Lower leg skin (tissue), 4 donors: ENCODE measurements at places on chromosomes 3 and 15. TPM values are rescaled to one million over a fixed set of nuclear protein-coding genes. Genes with fewer than 3 reads are reported as not detected.

GRCh38 chr3:143158014-143158988 is 38.7 kb downstream of the CHST2 start:
- DNase-seq, result no peak

DNA sequence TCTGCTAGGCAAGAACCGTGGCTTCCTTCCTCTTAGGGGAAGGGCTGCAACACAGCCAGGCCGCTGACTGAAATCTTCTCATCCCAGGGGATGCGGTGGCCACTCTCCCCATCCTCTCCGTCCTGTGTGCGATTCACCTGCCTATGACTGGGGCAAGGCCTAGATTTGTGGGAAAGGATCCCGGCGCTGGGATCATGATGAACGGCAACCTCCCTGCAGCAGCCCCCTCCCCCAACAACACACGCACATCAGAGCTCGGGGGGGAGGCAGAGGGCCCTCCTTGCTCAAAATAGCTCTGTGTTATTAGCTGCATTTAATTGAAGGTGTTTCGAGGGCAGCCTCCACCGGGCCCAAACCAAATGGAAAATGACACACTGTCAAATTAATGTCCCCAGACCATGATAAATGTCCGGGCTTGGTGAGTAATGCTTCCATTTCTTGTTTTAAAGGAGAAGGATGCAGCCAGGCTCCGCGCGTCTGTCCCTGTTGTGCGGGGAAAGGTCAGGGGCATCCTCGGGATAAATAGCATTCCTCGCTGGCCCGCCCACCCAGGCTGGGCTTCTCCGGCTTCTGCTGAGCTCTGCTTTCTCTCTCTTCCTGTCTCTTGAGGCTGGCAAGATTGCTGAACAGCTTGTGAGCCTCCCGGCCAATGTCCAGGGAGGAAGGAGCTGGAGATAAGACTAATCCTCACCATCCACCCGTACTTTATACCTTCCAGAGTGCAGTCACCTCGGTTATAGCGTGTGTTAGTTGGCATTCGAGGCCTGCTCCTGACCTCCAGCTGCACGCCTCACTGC is 56.4 kb upstream of the TLE3 start:
- no peak for DNase-seq

- no peak for DNase-seq
Observed at GRCh38 chr3:71066356-71066755, 517.2 kb downstream of the FOXP1 start.

GRCh38 chr3:116112696-116113095 is 332.6 kb downstream of the LSAMP start:
- no peak for DNase-seq

DNA sequence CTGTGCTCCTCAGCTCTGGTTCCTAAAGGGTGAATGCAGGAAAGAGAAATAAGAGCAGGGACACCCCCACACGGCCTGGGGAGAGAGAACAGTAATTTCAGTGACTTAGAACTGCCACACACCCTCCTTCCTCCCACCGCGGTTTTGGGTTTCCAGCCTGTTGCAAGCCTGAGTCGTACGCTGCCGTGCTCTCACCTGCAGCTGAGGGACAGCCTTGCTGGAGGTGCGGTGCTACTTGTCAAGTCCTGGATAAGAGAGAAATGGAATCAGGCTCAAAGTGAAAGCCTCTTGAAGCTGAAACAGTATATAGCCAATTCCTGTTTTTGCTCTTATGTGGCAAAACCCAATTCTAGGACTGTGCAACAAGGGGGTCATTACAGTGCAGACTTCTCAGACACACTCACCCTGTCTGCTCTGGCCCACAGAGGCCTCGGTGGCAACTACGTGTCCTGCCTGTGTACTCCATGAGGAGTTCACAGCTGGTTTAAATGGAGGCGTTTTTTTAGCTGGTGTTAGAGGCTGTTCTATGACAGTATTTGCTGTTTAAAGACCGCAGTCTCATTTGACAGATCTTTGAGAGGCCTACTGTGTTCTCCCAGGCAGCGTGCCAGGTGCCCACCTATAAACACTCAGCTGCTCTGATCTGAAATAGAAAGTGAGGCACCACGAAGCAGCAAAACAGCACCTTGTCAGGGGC is 42.9 kb downstream of the TBC1D2B start:
- DNase-seq, result no peak

DNA sequence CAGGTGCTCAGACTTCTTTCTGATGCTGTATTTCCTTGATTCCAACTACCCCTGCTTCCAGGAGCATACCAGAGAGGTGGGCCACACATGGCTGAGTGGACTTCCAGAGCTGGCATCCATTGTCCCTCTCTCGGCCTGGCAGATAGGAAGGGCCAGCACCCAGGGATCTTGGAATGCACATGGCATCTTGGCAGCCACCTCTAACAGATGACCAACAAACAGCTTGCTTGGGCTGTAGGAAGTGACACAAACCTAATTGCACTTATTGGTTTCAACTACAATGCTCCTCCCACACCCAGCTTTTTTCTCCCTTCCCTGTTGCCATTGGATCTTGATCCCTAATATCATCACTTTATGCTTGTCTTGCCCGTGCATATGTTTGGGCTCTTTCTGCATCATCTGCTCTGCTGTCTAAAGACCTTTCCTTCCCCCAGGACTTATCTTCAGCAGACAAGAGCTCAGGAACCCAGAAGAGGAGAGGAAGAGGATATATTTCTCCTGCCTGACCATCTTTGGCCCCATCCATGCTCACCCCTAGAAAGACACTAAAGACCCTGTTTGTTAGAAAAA is 294.6 kb downstream of the NTRK3 start:
- DNase-seq, result no peak

GRCh38 chr3:151230646-151231045 is 27.6 kb upstream of the GPR171 start:
- DNase-seq, result no peak

- DNase-seq, result no peak
Observed at GRCh38 chr15:45784656-45785055, 149.8 kb downstream of the SQOR start.

- no peak for DNase-seq
Observed at GRCh38 chr15:77836121-77836692, 203.5 kb upstream of the LINGO1 start.

DNA sequence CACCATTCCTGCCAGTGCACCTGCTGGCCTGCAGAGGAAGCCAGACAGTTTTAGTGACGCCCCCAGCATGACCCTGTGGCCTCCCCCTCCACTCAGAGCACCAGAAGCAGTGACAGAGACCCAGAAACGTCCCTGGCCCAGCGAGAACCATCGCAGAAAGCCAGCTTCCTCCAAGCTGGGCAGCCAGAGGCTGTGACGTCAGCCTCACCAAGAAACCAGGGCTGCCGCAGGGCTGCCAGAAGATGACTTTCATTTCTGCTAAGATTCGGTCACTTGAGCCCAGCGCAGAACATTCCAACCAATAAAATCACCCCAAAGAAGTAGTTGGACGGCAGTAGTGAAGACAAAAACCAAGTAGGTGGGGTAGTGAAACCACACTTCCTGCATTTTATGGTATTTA is 29.6 kb upstream of the RPL32 start:
- peak; percentile 41 for DNase-seq

- no peak for DNase-seq
Observed at GRCh38 chr3:13693441-13693840, 144.5 kb downstream of the FBLN2 start.

DNA sequence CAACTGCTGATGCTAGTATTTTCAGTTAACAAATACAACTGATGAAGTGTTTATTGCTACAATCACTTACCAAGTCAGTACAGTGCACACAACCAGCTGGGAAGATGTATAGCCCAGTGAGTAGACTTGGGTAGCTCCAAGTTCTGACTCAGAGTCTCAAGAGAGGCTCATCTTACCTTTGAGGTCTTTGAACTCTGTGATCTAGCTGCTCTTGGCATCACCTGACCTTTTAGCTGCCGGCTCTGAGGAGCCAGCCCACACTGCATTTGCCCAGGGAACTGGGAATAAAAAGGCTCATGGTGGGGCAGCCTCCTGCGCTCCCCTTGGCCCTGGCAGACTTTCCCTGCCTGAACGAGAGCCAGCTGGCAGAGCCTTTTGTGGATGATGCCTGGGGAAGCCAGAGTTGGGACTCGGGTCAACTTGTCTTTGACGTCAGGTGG is 82.6 kb downstream of the CEMIP start:
- DNase-seq, result no peak

DNA sequence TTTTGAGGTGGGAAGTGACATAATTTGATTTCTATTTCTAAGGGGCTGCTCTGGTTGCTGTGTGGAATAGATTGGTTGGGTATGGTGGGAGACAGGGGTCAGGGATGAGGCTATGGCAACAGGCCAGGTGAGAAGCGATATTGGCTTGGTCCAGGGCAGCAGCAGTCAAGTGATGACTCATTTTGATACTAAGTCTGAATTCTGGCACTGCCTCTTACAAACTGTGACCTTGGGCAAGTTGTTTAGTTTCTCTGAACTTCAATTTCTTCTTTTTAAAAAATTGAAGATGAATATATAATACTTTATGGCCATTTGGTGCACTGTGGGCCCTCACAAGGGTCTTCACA is 40.4 kb upstream of the CLSTN2 start:
- DNase-seq, result no peak

- no peak for DNase-seq
Observed at GRCh38 chr15:44788748-44789147, 52.4 kb downstream of the TRIM69 start.

DNA sequence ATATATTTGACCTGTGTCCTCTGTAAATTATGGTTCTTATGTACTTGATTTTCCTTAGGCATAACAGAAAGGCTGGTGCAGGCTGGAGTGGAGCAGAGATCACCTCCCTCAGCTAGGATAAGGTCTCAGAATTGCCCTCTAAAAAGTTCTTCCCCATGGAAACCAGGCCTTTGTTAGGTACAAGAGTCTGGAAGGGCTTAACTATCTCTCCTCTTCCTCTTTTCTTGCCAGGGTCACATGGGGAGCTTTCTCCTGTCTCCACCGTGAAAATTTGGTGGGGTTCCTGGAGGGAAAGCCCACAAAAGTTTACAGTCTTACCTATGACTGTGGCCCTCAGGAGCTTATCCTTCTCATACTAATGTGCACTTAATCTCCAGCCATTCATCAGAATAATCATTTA is 633.2 kb downstream of the MCTP2 start:
- no peak for DNase-seq

GRCh38 chr3:133384331-133385027 is 15.4 kb upstream of the BFSP2 start:
- DNase-seq, result peak; percentile 84

- DNase-seq, result no peak
Observed at GRCh38 chr15:74397239-74398068, 30.0 kb upstream of the CYP11A1 start.

DNA sequence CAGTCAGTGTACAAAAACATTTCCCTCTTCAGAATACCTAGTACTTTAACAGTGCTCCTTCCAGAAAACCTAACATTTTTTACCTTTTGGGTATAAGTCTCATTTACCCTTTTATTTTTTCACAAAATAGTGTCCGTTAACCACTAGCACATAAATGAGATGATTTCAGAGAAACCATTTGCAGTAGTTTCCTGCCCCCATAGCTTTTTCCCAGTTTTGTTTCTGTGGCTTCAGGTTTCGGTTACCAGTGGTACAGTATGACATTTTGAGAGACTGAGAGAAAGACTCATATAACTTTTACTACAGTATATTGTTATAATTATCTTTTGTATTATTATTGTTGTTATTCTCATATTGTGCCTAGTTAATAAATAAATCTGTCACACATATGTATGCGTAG is 6.2 kb upstream of the RBMS3 start:
- DNase-seq, result no peak

DNA sequence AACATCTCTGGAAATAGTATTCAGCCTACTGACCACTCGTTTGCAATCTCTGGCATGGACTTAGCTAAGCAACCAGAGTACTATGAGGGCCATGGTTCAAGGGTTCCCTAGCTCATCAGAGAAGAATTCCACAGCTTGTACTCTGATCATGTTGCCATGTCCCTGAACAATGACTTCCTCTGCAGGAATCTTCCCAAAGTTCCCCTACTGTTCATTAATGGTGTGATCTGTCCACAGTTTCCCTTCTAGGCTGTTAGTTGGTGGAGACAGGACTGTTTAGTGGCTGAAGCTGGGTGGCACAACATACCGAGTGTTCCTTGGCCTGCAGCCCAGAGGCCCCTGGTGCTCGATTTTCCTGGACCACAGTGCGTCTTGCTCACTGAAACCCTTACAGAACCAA is 44.4 kb upstream of the GALNT15 start:
- no peak for DNase-seq

- no peak for DNase-seq
Observed at GRCh38 chr3:112460519-112461195, 38.6 kb downstream of the BTLA start.

DNA sequence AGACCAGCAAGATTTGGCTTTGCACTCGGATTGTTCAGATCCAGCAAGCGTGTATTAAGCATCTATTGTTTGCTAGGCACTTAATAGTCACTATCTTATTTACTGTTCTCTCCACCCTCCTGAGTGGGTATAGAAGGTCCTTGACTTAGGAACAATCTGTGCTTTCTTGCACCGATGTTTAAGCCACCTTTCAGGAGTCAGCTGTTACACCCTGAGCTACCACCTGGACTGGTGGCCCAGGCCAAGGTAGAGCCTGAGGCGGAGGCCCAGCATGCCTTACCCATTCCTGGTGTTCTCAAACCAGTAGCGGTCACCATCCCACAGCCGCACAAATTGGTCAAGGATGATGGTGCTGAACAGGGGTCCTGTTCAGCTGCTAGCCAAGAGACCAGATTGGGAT is 10.0 kb downstream of the DUOX1 start:
- no peak for DNase-seq

- no peak for DNase-seq
Observed at GRCh38 chr15:88394553-88395145, 72.5 kb downstream of the MRPL46 start.

DNA sequence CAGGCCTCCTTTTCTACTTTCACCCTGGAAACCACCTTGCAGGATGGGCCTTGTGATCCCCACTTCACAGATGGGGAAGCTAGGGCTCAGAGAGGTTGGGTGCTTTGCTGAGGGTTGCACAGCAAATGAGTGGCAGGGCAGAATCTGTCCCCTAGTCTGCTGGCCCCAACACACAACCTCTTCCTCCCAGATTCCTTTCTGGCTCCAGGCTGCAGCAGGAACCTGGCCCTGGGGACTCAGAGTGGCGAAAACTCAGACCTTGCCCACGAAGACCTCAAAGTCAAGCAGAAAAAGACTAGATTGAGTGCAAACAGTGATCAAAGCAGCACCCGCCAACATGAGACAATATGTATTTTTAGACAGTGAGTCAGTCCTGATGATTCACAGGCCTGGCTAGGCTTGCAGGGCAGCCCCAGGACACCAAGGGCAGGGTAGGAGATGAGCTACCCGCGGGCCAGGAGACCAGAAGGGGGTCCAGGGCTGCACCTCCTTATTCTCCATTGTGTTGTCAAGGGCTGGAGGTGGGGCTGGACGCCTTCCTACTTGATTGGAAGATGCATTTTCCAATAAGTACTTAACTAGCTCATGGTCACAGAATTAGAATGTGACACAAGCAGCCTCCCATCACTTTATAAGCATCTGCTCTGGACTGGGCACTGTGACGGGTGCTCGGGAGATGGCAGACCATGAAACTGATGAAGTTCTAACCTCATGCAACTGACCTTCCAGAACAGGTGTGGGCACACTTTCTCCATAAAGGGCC is 23.9 kb downstream of the GOLGA6L2 start:
- DNase-seq, result no peak

Gene EPHB3
- 99.4 TPM for total RNA-seq

Gene DUOX2
- 3.7 TPM for total RNA-seq

Gene LEKR1
- total RNA-seq, result not detected

Gene MUSTN1
- 13.1 TPM for total RNA-seq

Gene IFT80
- total RNA-seq, result 9.7 TPM

Gene GP5
- total RNA-seq, result not detected

Gene CXCR6
- total RNA-seq, result 1.6 TPM

Gene SPTBN5
- total RNA-seq, result 2.5 TPM

Gene GUCA1C
- not detected for total RNA-seq

Gene CAPN3
- total RNA-seq, result 42.9 TPM

Gene ARRDC4
- 66.8 TPM for total RNA-seq

Gene AMT
- total RNA-seq, result 1.8 TPM

Gene PLAAT1
- total RNA-seq, result 7.1 TPM

Gene PRSS50
- 0.13 TPM for total RNA-seq
